ENCODE measurements at places on chromosomes 3 and 15.
A peak's percentile ranks its signal among the peaks of the same experiment; 100 is the strongest.

DNA sequence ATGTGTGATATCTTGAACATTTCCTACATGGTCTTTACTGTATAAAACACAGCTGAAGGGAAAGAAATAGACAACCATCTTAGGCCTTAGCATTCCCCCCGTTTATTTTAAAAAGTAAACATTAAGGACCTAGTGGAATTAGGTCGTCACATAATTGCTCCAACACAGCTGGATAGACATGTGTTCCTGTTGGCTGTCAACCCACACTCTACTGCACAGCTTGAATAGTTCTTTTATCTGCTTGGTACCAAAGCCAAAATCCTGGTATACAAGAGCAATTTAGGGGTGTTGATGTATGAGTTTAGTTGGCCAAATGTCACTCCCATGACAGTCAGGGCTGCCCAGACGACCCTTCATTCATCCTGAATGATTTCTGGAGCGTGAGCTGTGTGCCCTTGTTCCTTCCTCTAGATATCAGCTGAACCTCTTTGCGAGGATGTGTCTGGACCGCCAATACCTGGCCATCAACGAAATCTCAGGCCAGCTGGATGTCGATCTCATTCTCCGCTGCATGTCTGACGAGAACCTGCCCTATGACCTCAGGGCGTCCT, 179.7 kb downstream of the ITPR1 start:
- DNase-seq: no peak

DNA sequence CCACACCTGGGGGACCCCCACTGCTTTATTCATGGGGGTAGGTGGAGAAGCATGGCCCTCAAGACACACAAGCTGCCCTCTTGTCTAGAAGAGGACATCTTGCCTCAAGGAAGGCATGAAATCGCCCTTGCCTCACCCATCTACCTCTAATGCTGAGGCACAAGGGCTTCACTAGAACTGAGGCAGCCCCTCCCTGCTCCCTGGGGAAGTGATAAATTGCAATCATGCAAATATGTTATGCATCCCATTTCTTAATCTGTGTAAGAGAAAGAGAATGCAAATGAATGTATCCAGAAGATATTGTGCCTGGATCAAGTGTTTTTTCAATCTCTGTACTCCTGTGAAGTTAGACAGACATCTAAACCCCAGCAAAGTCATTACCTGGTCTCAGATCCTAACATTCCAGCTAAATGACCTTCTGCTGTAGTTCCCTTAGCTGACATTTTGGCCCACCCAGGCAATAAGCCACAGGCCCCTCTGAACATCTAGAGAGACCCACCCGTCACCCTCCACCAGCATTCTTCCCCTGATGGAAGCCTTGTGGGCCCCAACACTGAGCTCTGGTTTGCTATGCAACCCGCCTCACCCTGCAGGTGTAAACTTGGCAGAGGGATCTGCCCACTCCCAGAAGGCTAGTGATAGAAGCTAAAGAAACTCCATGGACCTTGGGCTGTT, 53.8 kb downstream of the FAM174B start:
- no peak for DNase-seq

- DNase-seq: no peak
Measured at GRCh38 chr15:69673291-69673881, 220.8 kb downstream of the RPLP1 start.

DNA sequence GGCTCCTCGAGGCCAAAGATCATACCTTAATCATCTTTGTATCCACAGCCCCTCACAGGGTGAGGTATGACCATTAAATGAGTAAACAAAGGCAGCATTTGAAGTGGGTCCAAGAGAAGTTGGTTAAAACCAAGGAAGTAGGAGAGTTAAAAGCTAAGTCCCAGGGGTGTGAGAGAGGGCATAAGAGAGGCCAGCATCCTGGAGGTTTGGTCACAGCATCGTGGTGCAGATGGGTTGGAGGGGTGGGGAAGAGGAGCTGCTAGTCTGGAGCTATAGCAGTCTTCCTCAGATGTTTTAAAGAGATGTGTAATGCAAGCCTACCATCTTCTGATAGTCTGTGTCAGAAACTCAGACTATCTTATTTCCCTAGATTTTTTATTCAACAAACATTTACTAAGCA, 155.2 kb downstream of the GHSR start:
- DNase-seq: no peak

GRCh38 chr3:10950476-10951294, 41.9 kb upstream of the SLC6A1 start:
- DNase-seq: peak; percentile 8

- no peak for DNase-seq
Measured at GRCh38 chr3:184325715-184326369, 11.4 kb downstream of the EIF4G1 start.

DNA sequence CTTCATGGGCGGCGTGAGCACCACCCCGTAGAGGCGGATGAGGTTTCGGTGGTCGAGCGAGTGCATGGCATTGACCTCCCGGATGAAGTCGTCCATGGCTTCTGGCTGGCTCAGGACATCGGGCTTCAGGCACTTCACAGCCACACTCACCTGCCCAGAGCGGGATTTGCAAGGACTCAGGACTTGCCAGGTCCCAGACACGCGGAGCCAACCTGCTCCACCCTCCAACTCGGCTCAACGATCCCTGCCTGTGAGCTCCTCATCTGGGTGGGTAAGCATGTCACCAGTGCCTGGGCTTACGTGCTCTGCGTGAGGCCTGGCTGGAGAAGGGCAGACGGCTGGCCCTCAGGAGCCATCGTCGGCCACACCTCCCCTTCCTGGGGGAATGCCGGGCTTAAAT, 25.2 kb downstream of the TNK2 start:
- DNase-seq: no peak

GRCh38 chr3:176757429-176757828, 439.9 kb downstream of the TBL1XR1 start:
- DNase-seq: no peak

DNA sequence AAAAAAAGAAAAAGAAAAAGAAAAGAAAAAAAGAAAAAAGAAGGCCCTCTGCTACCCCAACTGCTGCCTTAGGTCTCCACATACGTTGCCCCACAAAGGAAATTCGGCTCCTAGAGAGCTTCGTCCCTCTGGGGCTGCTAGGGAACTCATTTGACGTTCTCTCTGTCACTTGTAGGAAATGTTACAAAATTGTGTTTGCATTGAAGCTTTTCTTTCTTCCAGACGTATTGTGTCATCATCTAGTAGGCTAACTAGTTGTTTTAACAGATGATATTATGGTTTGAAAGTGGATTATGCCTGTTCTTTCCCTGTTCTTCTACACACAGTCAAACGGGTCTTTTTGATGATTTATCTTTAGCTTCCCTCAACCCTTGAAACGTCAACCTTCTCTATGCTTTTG, 125.3 kb downstream of the BDH1 start:
- no peak for DNase-seq

DNA sequence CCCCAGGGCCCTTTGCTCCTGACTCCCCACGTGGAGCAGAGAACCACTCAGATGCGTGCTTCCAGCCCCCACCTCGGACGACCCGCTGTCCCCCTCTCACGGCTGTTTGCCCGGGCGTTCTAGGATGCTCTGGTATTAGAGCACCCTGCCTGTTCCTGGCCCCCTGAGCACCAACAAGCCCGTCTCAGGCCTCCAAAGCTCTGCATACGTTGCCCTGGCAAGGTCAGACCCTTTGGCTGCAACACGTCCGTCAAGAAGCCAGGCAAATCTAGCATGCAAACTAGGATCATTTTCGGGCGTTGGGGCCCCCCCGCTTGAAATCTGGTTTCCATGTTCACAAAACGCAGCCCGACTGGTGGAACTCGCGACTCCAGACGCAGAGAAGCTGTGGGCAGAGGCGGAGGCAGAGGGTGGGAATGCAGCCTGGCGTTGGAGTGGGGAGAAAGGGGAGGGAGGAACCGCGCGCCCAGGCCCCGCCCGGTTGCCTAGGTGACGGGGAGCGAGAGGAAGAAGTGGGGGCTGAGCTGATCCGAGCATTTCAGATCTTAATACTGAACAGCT, 86.2 kb upstream of the PIAS1 start:
- peak; percentile 9 for DNase-seq

- no peak for DNase-seq
Measured at GRCh38 chr3:137224464-137224863, 266.7 kb downstream of the IL20RB start.

DNA sequence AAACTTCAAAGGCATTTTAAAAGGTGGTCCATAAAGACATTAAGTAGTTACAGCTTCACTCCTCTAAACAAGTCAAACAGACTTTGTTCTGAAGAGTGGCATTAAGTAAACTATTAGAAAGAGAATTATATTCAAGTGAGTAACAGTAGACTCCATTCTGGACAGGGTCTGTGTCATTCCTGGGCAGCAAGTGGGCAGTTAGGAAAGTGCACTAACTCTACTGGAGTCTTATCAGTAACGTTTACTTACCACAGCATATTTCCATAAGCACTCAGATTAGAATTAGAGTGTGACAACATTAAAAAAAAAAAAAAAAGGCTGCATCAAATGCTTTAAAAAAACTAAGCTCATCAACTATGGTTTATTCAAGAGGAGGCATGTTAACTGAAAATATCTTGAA, 10.6 kb downstream of the UBR1 start:
- no peak for DNase-seq

- DNase-seq: no peak
Measured at GRCh38 chr3:172538368-172539151, 15.3 kb upstream of the TNFSF10 start.

DNA sequence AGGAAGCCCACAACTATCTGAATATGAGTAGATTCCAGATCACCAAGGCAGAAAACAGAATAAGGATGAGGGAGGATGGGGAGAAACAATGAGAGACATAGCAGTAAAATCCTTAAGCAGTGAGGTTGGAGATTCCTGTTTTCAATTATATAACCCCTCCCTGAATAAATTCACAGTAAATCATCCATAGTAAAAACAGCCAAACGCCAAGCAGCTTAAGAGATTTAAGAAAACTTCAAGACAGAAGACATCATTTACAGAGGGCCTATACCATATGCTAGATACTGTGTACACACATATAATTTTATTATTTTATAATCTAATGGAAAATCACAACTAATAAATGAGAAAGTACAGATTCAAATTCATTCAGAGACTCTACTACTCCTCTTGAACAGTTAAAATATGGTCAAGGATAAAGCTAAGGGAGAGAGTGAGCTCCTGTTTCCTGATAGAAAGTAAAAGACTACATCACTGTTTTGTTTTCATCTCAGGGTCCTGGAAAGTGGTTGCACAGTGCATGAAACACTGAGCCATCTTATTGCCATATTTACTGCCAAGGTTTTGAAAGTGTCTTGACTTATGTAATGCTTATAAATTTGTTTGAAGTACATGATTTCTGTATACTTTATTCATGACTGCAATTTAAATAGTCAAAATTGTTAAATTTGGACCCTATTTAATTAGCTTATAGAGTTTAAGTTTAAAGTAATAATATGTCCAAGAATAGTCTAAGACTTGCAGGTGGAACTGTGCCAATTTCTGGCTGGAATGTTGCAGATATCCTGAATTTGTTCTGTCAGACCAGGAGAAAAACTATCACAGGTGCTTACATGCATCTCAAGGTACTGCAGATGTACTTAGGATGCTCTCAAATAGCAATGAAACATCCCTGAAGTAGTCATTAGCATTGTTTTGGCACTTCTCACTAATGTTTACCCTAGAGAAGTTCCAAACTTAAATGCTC, 141.4 kb downstream of the TBL1XR1 start:
- no peak for DNase-seq

GRCh38 chr3:13141991-13142412, 68.8 kb upstream of the IQSEC1 start:
- DNase-seq: peak; percentile 18

GRCh38 chr15:75034615-75035014, 11.2 kb downstream of the PPCDC start:
- DNase-seq: no peak

DNA sequence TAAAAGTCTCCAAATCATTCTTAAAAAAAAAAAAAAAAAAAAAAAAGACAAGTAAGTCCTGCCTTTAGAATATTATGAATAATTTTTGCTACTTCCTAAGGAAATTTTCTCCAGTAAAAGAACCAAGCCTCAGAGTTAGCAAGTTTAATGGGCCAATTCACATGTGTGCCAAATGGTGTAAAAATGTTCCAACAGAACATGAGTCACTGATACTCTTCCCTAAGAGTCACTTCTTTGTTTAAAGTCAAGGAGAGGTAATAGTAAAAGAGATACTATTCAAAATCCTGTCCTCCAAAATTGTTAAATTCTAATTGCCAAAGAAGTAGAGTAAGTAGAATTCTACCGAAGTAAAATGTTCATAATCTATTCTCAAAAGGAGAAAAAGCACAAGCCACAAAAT, 17.7 kb upstream of the CPA3 start:
- no peak for DNase-seq

All from NCI-H460 (cell line).